Mucosa of descending colon (tissue), 3 donors: ENCODE measurements at places on chromosomes 4 and X. TPM values are rescaled to one million over a fixed set of nuclear protein-coding genes. Genes with fewer than 3 reads are reported as not detected.

GRCh38 chr4:117385526-117385925, 300.1 kb upstream of the TRAM1L1 start:
- no peak for DNase-seq

GRCh38 chr4:53490965-53491622, 100.2 kb downstream of the LNX1 start:
- peak; percentile 55 for DNase-seq

DNA sequence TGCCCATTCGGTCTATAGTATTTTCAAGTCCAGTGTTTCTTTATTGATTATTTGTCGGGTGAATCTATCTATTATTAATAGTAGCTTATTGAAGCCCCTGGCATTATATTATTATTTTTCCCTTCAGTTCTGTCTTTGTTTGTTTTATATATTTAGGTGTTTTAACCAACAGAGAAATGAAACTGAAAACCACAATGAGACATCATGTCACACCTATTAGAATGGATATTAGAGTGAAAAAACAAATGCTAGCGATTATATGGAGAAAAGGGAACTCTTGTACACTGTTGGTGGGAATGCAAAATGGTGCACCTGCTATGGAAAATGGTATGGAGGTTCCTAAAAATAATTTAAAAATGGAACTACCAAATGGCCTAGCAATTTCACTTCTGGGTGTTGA, 272.5 kb downstream of the ADAM29 start:
- DNase-seq = no peak

- DNase-seq = no peak
These were observed 29.7 kb downstream of the ADD1 start for GRCh38 chr4:2873329-2873728.

DNA sequence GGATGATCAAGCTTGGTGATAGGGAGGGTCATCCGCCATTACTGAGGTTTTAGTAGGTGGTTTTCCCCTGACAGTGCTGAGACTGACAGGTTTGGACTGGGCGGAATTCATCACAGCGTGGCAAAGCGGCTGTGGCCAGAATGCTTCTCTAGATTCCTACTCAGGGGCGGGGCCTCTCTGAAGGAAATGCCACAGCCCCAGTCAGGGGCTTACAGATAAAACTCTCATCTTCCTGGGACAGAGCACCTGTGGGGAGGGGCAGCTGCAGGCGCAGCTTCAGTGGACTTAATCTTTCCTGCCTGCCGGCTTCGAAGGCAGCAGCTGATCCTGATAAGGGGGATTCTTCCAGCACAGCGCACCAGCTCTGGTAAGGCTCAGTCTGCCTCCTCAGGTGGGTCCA, 316.7 kb downstream of the RPA4 start:
- no peak for DNase-seq

- no peak for DNase-seq
These were observed 494 bp downstream of the SPOCK3 start for GRCh38 chr4:167233685-167234315.

GRCh38 chr4:141074098-141074878, 59.0 kb downstream of the RNF150 start:
- no peak for DNase-seq

DNA sequence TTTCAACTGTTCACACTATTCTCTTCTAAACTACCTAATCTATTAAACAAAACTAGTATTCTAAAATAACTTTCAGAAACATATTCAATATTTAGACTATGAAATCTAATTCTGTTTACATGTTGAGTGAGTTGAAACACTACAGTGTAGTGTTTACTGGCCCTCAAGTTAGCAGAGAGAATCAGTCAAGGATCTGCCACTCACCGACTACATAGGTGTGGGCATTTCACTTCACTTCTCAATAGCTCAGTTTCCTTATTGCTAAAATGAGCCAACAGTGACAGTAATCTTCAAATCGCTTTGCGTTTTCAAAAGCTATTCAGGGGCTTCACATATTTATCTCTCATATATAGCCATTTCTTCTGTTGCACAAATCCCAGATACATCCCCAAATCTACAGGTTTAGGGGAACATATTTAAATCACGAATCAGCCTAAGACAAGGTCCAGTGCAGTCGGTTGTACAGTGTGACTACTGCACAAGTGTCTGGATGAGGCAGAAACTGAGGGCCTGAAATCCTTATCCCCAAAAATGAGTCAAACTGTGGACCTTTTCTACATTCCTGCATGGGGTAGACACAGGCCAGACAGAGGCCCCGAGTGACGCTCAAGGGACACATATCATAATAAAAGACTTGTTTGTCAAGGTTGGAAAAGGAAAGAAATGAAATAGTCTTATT, 129.8 kb downstream of the PPP3CA start:
- DNase-seq = no peak

DNA sequence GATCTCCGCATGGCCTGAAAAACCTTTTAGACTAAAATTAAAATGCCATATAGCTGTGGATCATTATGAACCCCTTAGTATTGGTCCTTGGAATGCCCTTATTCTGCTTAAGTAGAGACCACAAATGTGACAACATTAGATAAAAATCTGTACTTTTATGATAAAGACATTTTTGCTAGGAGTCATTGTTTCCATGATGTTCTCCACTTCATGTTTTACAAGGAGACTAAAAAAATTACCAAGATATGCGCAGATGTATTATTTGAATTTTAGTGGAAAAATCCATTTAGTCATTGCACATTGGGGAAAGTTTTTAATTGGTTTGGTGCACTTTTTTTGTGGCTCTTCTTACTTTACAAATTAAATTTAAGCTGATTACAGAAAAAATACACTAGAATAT, 85.1 kb upstream of the HPRT1 start:
- no peak for DNase-seq

- DNase-seq = no peak
These were observed 171.1 kb upstream of the TET2 start for GRCh38 chr4:104975617-104976016.

DNA sequence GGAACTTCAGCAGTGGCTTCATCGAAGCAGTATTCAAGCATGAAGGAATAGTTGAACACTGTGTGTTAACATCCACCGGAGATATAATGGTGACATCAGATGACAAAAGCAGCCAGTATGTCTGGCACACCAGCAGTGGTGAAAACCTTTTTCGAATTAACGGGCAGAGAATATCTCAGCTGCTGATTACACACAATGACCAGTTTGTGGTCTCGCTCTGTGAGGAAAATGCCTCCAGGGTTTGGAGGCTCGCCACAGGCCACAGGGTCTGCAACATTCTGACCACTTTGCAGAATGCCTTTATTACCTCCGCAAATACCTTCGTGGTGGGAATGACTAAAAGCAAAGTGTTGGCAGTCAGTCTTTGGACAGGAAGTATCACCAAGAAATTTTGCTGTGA, 201.5 kb downstream of the NWD2 start:
- no peak for DNase-seq

DNA sequence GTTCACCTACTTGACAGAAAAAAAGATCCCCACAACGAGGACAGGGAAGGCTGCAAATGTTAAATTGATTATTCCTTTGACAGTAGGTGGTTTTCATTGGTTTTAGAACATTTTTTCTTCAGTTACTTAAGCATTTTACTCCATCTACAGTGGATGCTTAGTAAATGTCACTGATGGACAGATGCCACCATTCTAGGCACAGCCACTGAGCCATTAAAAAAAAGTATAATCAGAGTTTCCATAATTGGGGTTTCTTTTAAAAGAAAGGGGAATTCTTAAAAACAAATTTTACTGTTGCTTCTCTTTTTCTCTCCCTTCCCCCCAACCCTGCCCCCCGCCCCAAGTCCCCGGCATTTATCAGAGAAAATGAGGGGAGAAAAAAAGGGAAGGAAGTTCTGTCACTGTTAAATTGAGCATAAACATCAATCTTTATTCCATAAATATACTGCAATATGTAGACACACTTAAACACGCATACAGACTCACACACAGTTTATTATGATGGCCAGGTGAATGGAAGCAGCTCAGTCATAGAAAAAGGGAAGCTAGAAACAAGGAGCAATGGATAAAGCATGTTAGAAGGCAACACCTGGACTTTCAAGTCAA, 79.7 kb upstream of the PRPS2 start:
- no peak for DNase-seq

GRCh38 chr4:158159054-158159717, 13.6 kb downstream of the GASK1B start:
- DNase-seq = no peak

DNA sequence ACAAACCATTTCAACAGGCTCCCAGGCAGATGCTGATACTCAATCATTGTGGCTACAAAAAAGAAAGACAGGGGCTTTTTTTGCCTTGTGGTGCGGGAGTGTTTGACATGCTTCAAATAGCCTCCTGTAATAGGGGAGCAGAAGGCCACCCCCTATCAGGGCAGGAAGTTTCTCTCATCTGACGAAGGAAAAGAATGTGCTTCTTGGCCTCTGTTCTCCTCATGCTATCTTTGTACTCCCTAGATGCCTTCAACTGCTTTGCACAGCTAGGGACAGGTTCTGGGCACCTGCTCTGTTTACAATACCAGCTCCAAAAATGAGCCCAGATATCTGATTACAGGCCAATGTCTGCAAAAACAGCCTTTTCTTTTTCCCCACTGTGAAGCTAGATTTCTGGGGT, 391.1 kb downstream of the STIM2 start:
- no peak for DNase-seq

- no peak for DNase-seq
These were observed 28.1 kb upstream of the LNX1 start for GRCh38 chr4:53619431-53619830.

- DNase-seq = no peak
These were observed 67.6 kb upstream of the FREM3 start for GRCh38 chr4:143768007-143768591.

DNA sequence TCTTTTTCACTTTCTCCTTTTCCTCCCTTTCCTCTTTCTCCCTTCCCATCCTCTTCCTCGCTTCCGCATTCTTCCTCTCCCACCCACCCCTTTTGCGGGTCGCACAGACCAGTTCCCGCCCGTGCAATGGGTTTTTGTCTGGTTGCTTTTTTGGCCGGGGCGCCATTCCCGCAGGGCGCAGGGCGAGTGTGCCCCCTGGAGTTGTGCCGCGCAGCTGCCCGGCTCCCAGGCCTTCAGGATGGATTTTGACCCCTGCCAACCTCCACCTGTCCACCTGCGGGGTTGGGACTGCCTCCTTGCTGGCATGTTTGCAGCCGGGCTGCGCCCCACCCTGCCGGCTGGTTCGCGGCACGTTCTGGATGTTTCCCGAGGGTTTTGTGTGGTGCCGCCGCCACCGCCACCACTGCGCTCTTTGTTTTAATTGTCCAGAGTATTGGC, 578 bp upstream of the SEL1L3 start:
- peak; percentile 90 for DNase-seq

- no peak for DNase-seq
These were observed 1136.6 kb downstream of the FAT4 start for GRCh38 chr4:126451237-126451873.

GRCh38 chrX:6228720-6229119, at the start of gene NLGN4X:
NLGN4X (minus strand) TSS chrX:6228867; CDS start chrX:6151466, 77,401 bp downstream.
- DNase-seq = no peak

GRCh38 chrX:107818900-107819521, 6.7 kb upstream of the MID2 start:
- DNase-seq = no peak

DNA sequence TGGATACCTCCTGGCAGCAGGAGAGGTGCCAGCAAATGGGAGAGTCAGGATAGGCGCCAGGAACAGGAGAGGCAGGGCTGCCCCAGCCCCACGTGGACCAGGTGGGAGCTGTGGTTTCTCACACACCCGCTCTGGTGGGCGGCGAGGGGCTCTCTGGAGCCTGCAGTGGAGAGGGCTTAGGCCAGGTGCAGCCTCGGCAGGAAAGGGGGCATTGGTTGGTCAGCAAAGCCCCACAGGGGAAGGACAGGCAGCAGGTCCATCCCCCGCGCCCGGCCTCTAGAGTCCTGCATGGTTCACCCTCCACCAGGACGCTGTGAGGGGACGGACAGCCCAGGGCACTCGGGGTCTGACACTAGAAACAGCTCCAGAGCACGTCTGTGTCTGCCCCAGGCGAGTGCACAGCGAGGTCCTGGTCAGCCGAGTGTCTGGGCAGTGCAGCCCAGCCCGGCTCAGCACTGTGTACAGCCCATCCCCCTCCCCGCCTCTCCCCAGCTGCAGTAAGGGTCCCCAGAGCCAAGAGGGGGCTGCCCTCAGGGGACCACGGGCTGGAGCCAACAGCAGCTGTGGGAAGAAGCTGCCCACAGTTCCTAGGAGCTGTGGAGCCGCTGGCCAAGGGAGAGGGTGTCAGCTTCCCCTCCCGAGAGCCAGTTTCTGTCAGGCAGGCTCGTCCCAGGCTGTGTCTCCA, 8.2 kb downstream of the ATP5ME start:
- DNase-seq = peak; percentile 20

- peak; percentile 63 for DNase-seq
These were observed 32.3 kb downstream of the NOP14 start for GRCh38 chr4:2930758-2931511.

DNA sequence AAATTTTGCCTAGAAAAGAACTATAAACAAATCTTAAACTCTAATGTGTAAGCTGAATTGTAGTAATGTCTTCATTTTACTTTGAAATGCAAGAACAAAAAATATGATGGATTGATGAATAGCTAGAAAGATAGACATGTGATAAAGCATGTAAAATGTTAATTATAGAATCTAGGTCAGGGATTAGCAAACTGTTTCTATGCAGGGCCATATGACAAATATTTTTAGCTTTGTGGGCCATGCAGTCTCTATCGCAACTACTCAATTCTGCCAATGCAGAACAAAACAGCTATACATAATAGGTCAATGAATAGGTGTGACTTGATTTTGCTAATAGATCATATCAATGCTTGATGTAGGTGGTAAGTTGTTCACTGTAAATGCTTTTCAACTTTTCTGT, 75.3 kb downstream of the TBCK start:
- DNase-seq = no peak

- DNase-seq = no peak
These were observed 19.0 kb upstream of the AP1S2 start for GRCh38 chrX:15873566-15873965.

Gene AKAP14
- not detected for total RNA-seq

Gene UNC5C
- 3.1 TPM for total RNA-seq

Gene PHOX2B
- 0.55 TPM for total RNA-seq

Gene PSAPL1
- not detected for total RNA-seq

Gene TEC
- total RNA-seq = 3.8 TPM

Gene MEPE
- total RNA-seq = not detected

Gene NUDT10
- total RNA-seq = 2.9 TPM

Gene TBC1D9
- 20.2 TPM for total RNA-seq

Gene MAMLD1
- total RNA-seq = 4.5 TPM

Gene FABP2
- total RNA-seq = 39.7 TPM

Gene NAA11
- not detected for total RNA-seq

Gene MTM1
- total RNA-seq = 42.2 TPM

Gene SPANXA1
- total RNA-seq = not detected

Gene PCDH10
- 0.22 TPM for total RNA-seq

Gene RHOXF1
- total RNA-seq = not detected

Gene TCEAL7
- 0.61 TPM for total RNA-seq

Gene DHRSX
- total RNA-seq = 37.5 TPM

Gene TLL1
- 2.4 TPM for total RNA-seq
